ENCODE measurements at places on chromosomes 6 and 20. TPM values are rescaled to one million over a fixed set of nuclear protein-coding genes. Genes with fewer than 3 reads are reported as not detected.

Gene CRISP2
- 0.49 TPM for total RNA-seq

Gene SSTR4
- not detected for total RNA-seq

Gene PRSS35
- 6.9 TPM for total RNA-seq

Gene SYCP2L
- total RNA-seq: 7.1 TPM

Gene FAM184A
- total RNA-seq: 29.7 TPM

Gene RIOK1
- total RNA-seq: 21.4 TPM

Gene NKX2-2
- total RNA-seq: 0.98 TPM

Gene BTNL2
- total RNA-seq: not detected

Gene SLC44A4
- total RNA-seq: not detected

Gene SCP2D1
- not detected for total RNA-seq

Gene HLA-DRB1
- 1.7 TPM for total RNA-seq

Gene SLC17A2
- not detected for total RNA-seq

Gene RAET1L
- total RNA-seq: 0.25 TPM

Gene MAPK13
- 1.2 TPM for total RNA-seq

Gene TINAG
- total RNA-seq: 0.25 TPM

Gene BPI
- total RNA-seq: 0.25 TPM

Gene ALDH8A1
- total RNA-seq: 0.74 TPM

Gene NXT1
- 10.1 TPM for total RNA-seq

Gene SAMD5
- 10.3 TPM for total RNA-seq

Gene WFDC10A
- total RNA-seq: not detected

Gene LTB
- not detected for total RNA-seq

Gene SLC35B2
- 23.8 TPM for total RNA-seq

Gene TRAPPC3L
- total RNA-seq: under 0.01 TPM

Gene SALL4
- 0.49 TPM for total RNA-seq

Gene PPP1R3D
- 1.7 TPM for total RNA-seq

Gene OR2H2
- total RNA-seq: not detected

Gene NRM
- 1.5 TPM for total RNA-seq

Gene TPD52L1
- 3.4 TPM for total RNA-seq

Gene CHRNA4
- 22.4 TPM for total RNA-seq

Gene SDC4
- 0.98 TPM for total RNA-seq

Gene ZNF391
- 2.5 TPM for total RNA-seq

Gene CDSN
- not detected for total RNA-seq

Gene LRRN4
- total RNA-seq: under 0.01 TPM

Gene TMEM14A
- total RNA-seq: 64.4 TPM

Gene POLR1H
- total RNA-seq: 6.9 TPM

Gene C20orf96
- total RNA-seq: 11.1 TPM

Gene KCNG1
- 18.2 TPM for total RNA-seq

Gene BHLHE23
- 0.25 TPM for total RNA-seq

Measured in temporal lobe (tissue), 4 donors.